ENCODE measurements at places on chromosomes 1 and 21.

- DNase-seq, result peak; percentile 31
Observed at GRCh38 chr1:160681066-160681890, 30.3 kb downstream of the CD48 start.

GRCh38 chr1:10160907-10161490, 49.4 kb upstream of the KIF1B start:
- no peak for DNase-seq

GRCh38 chr1:239558991-239559390, 172.6 kb downstream of the CHRM3 start:
- DNase-seq, result no peak

- DNase-seq, result peak; percentile 68
Observed at GRCh38 chr1:56034222-56034621, 545.1 kb downstream of the PLPP3 start.

DNA sequence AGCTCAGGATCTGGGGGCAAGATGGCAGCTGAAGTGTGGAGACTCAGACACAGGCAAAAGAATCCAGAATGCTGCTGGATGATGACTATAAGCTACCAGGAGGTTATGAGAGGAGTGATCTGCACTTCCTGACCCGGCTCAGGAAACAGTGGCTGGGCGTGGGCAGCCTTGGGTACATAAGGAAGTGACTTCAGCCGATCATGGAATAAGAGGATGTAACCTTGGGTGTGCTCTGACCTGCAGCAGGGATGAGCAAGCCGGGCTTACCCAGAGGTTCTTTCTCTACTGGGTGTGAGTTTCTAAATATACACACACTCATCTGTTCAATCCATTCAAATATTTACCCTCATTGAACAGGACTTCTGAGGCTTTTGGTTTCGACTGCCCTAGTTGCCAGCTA, 62.7 kb downstream of the CD34 start:
- no peak for DNase-seq

GRCh38 chr1:84971957-84972356, 25.0 kb downstream of the MCOLN2 start:
- DNase-seq, result no peak

- peak; percentile 88 for DNase-seq
Observed at GRCh38 chr1:39387452-39387851, 104.0 kb upstream of the BMP8A start.

DNA sequence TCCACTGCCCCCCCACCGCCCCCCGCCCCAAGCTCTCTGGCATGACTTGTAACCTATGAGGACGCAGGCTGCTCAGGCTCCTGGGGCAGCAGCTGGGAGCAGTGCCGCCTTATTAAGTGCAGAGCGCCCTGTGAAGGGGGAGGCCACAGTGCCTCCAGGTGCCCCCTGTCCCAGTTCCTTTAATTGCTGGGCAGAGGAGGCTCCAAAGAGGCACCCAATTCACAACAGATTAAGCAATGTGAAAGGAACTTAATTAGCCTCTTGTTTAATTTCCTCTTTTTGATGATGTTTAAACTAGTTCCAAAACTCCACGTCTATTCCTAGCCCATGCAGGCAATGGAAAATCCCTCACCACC, 3.0 kb downstream of the RXFP4 start:
- no peak for DNase-seq

GRCh38 chr1:51534447-51534846, 15.4 kb upstream of the EPS15 start:
- DNase-seq, result no peak

DNA sequence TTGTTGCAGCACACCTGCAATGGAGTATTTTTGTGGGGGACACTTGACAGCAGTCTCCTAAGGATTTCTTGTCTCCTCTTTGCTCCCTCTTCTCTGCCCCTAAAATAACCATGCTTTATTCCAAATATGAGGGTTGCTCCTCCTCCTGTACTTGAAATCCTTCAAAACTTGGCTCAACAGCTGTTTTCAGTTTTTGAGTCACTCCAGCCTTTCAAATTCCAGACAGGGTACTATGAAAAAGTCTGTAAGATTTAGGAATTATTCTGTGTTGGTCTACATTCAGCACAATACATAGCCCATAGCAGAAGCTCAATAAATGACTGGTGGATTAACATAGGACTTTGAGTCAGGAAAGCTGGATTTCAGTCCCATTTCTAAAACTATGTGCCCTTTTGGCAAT, 5.5 kb downstream of the AP4B1 start:
- no peak for DNase-seq

- no peak for DNase-seq
Observed at GRCh38 chr1:155254714-155255242, 505 bp downstream of the ENTREP3 start.

- no peak for DNase-seq
Observed at GRCh38 chr1:229185963-229186362, 84.9 kb upstream of the RAB4A start.

DNA sequence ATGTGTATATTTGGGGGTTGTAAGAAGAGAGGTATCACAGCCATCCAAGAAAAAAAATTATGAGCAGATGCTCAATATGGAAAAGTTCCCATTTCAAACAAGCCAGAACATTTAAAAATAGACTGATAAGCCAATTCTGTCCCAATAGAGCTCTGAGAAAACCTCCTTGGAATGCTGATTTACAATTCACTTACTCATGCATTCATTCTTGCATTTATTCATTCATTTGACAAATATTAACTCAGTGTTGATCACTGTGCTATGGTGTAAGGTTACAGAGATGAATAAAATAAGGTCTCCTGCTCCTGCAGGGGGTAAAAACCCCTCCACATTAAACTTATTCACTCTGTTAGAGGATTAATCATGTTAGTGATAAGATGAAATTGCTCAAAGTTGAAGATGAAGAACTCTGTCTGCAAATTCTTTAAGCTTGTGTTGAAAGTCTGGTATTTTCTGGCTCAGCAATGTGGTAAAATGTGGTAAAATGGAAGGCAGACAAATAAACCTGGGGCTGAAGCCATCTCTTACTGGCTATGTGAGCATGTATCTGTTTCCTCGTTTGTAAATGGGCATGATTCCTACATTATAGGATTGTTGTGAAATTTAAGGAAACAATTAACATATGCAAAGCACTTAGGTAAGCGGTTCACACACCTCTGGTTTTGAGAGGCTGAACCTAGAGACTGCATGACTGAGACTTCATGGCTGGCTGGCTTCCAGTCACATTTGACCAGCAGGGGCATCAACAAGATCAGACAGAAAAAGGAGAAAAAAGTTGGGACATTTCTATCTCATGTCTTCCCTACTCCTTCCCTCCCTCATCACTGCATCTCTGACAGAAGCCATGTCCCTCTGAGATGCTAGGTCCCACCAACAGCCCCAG, 45.0 kb upstream of the DAB1 start:
- peak; percentile 97 for DNase-seq

- DNase-seq, result no peak
Observed at GRCh38 chr21:34887105-34887442, 162.0 kb downstream of the RUNX1 start.

GRCh38 chr1:186880982-186881381, 52.2 kb downstream of the PLA2G4A start:
- DNase-seq, result no peak

GRCh38 chr21:38793926-38794713, 11.6 kb upstream of the ETS2 start:
- DNase-seq, result no peak

DNA sequence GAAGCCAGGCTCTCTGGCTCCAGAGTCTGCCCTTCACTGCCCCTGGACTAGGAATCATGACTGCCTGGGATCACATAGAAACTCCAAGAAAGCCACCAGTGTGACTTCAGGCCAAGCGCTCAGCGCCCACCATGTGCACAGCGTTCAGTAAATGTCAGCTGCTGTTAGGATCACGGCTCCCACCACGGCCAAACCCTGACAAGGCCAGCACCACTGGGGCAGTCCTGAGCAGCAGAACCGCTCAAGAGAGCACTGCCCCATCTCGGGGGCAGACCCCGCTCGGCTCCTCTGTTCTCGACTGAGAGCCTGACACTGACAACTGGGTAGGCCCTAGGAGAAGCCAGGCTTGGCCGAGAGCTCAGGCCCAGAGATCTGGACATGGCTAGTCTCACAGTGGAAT, 10.0 kb downstream of the CAPZB start:
- no peak for DNase-seq

DNA sequence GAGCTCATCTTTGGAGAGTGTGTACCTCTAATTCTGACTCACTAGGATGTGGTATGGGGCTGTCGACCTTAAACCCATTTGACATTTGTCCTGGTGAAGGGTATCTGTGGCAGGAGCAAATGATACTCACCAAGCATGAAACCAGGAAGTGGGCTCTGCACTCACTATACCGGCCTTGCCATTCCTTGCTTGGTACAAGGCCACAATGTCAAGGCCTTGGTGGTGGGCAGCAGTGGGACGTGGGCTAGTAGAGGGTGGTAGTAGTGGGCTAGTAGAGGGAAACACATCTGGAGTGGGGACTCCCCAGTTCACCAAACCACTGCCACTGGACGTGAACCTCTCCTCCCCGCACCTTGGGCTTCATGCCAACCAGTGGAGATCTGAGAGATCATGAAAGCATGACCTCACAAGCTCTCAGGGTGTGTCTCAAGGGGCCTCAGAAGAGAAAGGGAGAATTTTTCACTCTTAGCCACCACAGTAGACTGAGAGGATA, 11.5 kb downstream of the TNFSF4 start:
- no peak for DNase-seq

DNA sequence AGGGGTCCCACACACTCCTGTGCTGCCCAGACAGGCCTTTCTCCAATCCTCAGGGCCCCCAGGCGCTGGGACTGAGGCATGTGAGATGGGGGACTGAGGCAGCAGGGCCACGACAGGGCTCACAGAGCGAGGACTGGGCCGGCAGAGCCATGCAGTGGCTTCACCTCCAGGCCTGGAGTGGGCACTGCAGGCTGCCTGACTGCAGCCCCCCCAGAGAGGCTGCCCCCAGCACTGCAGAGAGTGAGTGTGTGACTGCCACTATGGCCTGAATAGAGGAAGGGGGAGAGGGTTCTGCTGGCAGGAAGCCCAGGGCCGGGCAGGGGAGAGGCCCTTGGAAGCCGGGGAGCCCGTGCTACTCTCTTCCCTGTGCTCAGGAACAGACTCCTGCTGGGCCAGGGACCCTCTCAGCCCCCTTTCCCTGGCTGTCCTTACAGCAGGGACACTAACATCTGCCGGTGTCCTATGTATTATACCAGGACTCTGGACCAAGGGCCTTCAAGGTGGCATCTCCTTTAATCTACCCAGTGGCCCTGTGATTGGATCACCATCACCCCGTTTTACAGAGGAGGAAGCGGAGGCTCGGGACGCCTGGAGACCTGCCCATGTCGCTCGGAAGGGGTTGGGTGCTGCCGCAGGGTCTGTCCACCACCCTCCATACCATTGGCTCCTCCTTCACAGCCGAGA, 20.2 kb upstream of the PLEKHG5 start:
- no peak for DNase-seq

All from fibroblast of skin of right quadriceps (primary cell).